NCI-H1436 treated with DMSO at 0.1 percent for 48 hours (cell line): ENCODE measurements at places on chromosomes 1 and 21.

- no peak for DNase-seq
Observed at GRCh38 chr1:202892501-202892900, 3.6 kb upstream of the RABIF start.

- DNase-seq: no peak
Observed at GRCh38 chr1:94852788-94853187, 32.6 kb downstream of the SLC44A3 start.

DNA sequence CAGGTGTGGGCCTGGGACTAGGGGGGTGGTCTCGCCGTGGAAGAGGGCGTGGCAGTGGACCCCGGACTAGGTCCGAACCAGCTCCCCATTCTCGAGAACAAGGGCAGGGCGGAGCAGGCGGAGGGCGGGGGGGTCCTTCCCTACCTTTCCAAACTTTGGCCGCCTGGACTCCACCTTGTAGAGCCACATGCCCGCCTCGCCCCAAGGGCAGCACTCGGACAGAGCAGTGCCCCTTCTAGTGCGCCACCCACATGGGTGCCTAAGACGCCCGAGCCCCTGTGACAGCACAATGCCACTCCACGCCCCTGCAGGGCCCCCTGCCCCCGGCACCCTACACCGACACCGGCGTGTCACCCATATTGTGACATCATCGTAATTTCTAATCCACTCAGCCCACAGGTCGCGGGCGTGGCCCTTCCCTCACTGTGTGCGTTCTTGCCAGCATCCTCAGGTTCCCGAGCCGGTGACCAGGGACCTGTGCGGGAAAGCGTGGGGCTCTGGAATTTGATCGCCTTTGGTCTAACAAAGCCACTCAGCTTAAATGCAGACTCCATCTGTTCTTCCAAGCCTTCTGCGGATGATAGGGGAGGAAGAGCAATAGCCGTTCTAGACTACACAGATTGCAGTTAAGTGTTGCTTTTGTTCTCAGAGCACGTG, 553 bp upstream of the STMN1 start:
- DNase-seq: no peak

GRCh38 chr1:115089420-115090185, at the start of gene TSPAN2:
TSPAN2 (minus strand) TSS chr1:115089503; CDS start chr1:115089432, 71 bp downstream.
- no peak for DNase-seq

DNA sequence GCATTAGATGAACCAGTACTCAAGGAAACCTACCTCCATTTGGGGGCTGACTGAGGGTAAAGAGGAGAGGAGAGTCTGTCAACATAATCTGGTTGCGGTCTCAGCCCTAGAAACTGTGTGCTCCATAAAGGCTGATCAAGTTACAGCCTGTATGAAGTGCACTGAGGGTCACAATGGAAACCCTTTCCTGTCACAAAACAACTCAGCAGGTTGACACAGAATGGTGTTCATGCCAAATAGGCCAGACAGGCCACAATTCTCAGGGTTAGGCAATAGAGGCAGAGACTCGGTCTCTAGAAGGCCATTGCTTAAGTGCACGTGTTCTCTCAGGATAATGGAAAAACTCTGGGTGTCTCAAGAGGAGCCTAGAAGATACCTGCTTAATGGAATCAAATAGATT, 4.1 kb upstream of the ANKRD35 start:
- no peak for DNase-seq

DNA sequence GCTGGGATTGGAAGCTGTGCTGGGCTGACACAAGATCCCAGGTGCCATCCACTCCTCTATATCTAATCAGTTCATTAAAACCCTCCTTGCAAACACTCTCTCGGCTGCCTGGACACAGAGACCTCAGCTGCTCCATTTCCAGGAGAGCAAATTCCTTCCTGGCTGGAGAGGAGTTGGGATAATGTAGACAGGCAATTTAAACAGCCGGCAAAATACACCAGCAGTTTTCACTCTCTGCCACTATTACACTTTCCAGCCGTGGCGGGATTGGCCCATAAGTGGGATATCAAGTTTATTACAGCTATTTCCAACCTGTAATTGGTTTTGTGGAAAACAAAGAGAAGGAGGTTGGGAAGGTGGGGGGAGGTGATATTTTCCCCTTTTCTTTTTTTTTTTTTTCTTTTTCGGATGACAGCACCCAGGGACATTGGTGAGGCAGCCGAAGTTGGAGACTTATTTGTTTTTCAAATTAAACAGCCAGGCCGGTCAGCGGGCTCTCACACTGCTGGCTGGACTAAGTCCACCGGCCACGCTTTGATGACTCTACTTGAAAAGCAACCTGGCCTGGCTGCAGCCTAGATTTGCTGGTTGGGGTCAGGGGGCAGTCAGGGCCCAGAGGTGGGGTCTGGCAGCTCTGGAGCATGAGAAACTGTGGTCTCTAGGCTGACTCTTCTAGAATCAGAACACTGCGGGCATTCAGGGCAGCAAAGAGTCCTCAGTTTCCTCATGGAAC, 177.4 kb downstream of the IGSF21 start:
- DNase-seq: no peak

- no peak for DNase-seq
Observed at GRCh38 chr21:44285138-44285992, at the start of gene AIRE. AIRE (plus strand) TSS chr21:44285876; CDS start chr21:44286007, 131 bp downstream.

GRCh38 chr1:206829875-206830274, 35.5 kb upstream of the IL20 start:
- DNase-seq: no peak
